ENCODE measurements at places on chromosomes 2 and 18. TPM values are rescaled to one million over a fixed set of nuclear protein-coding genes. Genes with fewer than 3 reads are reported as not detected.

Gene NEU2
- total RNA-seq, result not detected

Gene TSPYL6
- total RNA-seq, result not detected

Gene GALNT5
- total RNA-seq, result 30.0 TPM

Gene SLC23A3
- total RNA-seq, result 2.4 TPM

DNA sequence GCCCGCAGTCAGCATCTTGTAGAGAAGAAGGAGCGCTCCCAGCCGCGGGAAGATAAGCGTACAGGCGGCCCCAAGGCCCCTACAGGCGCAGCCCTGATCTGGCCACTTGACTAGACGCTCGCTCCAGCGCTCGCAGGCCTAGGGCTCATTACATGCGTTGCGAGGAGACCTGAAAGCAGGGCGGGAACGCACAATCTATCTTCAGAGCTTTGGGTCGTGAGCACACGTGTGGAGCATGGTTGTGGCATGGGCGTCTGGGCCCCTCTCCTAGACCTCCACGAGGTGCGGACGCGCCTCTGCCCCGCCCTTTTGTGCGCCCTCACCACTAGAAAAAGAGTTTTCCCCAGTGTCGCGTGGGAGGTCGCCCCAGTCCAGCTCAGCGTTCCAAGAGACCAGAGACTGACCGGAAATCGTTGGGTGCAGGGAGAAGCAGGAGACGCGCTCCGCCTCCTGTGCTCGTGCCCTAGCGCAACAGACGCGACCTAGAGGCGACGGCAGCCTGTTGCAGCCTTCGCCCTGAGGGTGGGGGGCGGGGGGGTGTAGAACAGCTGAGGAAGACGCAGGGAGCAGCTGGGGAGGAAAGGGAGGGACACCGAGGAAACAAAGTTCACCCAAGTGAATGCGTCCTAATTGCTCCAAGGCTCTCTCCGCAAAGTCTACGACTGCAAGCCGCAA is 12.6 kb downstream of the NR4A2 start:
- peaks cover 18% of the 10 kb centered on the region for H3K4me1 ChIP-seq
- H3K4me3 ChIP-seq, result peak overlapping the region; percentile 65
- no peak for DNase-seq
- peaks cover 50% of the 10 kb centered on the region for H3K27me3 ChIP-seq

DNA sequence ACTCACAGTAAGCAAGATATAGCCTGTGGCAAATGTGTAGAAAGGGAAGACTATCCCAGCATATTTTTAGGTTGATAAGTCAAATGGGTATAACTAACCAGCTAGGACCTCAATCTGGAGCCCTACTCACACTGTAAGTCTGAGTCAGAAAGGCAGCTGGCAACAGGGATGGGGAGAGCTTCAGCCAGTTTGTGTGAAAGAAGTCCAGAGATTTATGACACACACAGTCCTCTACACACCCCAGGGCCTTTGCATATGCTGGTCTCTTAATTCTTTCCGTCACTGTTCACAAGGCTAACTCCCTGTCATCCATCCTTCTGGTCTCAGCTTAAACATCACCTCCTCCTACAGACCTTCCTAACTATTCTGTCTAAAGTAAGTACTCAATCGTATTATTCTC is 5.9 kb upstream of the TCF4 start:
- DNase-seq, result no peak
- H3K36me3 ChIP-seq, result no peaks in the 10 kb centered on the region
- no peak overlapping the region for H3K4me3 ChIP-seq
- no peak overlapping the region for H3K27ac ChIP-seq

DNA sequence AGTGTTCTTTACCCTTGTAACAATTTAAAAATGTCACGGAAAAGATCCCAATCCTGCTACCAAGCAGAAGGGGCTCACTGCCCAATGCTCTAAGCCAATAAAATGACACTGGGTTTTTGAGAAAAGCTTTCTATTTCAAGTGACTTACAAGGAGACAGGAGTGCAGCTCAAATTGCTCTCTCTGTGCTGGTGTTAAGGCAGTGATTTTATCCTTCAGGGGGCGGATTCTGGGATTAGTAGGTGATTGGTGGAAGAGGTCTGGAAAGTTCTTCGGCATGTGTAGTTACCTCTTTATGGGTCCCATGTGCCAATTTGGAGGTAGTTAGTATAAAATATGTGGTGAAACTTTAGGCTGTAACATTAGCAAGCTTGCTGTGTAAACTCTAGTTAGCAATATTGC is 27.4 kb upstream of the MCM6 start:
- H3K36me3 ChIP-seq, result peaks cover 20% of the 10 kb centered on the region
- peaks cover 4% of the 10 kb centered on the region for H3K4me1 ChIP-seq
- no peak overlapping the region for H3K4me3 ChIP-seq
- H3K27ac ChIP-seq, result no peak overlapping the region

- H3K4me3 ChIP-seq, result no peak overlapping the region
- peaks cover 18% of the 10 kb centered on the region for H3K4me1 ChIP-seq
- DNase-seq, result no peak
- H3K36me3 ChIP-seq, result no peaks in the 10 kb centered on the region
- no peaks in the 10 kb centered on the region for H3K27me3 ChIP-seq
- H3K27ac ChIP-seq, result peak overlapping the region; percentile 59
Observed at GRCh38 chr18:22434973-22435608, 17.4 kb upstream of the CTAGE1 start.

GRCh38 chr2:9189901-9190300 is 16.7 kb upstream of the ASAP2 start:
- no peak overlapping the region for H3K4me3 ChIP-seq
- no peak overlapping the region for H3K27ac ChIP-seq
- H3K27me3 ChIP-seq, result no peaks in the 10 kb centered on the region

DNA sequence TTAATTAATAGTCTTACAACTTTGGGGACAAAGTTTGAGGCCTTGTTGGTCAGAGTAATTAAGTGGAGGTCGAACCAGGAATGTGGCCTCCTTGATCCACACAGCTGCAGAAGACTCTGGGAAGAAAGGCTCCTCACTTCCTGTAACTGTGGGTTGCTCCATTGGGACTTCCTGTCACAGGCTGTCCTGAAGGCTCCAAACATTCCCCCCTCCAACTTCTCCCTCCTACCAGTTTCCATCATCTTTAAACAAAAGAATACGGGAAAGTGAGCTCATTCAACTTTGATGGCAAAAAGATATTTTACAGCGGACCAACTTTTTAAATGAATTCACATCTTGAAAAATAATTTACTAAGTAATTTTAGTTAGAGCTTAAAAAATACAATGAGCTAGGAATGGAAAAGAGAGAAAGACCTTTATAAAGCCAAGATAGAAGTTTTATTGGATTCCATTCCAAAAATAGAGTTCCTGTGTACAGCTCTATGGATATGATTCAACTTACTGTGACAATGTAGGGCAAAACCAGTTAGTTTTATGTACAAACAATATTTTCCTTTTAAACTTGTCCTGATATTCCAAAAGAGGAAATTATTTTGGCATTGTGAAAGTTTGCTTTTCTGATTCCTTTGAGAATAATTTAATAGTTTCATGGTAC is 212.0 kb upstream of the NABP1 start:
- H3K4me1 ChIP-seq, result peaks cover 10% of the 10 kb centered on the region
- DNase-seq, result no peak
- H3K36me3 ChIP-seq, result no peaks in the 10 kb centered on the region

DNA sequence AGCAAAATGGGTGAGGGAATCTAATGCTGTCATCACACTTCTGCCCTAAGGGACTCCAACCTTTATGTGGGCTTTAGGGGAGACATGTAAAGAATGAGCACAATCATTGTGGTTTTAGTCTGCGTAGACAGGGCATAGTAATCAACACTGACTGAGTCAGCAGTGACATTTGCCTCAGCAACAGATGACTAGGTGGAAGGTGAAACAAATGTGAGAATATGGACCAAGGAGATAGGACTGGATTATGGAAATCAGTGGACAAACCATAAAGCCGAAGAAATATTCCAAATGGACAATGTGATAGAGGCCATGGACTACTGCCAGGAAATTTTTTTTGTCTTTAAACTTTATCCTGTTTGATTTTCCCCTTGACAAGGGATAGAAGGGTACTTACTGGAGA is 83.9 kb downstream of the PDK1 start:
- no peak overlapping the region for H3K4me3 ChIP-seq
- H3K4me1 ChIP-seq, result no peaks in the 10 kb centered on the region
- no peaks in the 10 kb centered on the region for H3K27me3 ChIP-seq
- no peak for DNase-seq

GRCh38 chr18:42574871-42575270 is 540.6 kb downstream of the RIT2 start:
- no peak for DNase-seq
- no peaks in the 10 kb centered on the region for H3K4me1 ChIP-seq
- no peak overlapping the region for H3K4me3 ChIP-seq
- no peaks in the 10 kb centered on the region for H3K36me3 ChIP-seq
- H3K27ac ChIP-seq, result no peak overlapping the region

- H3K4me3 ChIP-seq, result no peak overlapping the region
- no peaks in the 10 kb centered on the region for H3K4me1 ChIP-seq
- no peak overlapping the region for H3K27ac ChIP-seq
- no peaks in the 10 kb centered on the region for H3K36me3 ChIP-seq
- peaks cover 31% of the 10 kb centered on the region for H3K27me3 ChIP-seq
Observed at GRCh38 chr18:74573053-74573452, 24.6 kb upstream of the ZNF407 start.

DNA sequence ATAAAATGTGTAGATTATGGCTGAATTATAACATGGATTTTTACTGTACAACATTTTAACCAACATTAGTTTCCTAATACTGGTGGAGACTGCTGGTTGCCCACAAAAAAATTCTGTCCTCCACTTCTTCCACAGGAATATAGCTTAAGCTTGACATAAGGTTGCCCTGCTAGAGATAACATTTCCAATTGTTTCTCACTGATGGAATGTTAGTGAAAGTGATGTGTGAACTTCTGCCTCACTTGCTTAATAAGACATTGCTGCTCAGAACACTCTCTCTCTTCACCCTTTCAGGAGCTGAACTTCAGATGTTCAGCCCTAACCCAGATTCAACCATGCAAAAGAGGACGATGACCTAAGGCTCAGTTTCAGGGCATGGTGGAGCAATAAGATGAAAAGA is 2.7 kb upstream of the SGPP2 start:
- H3K4me3 ChIP-seq, result no peak overlapping the region
- H3K27ac ChIP-seq, result no peak overlapping the region
- peaks cover 1% of the 10 kb centered on the region for H3K36me3 ChIP-seq
- peaks cover 12% of the 10 kb centered on the region for H3K4me1 ChIP-seq
- H3K27me3 ChIP-seq, result peaks cover 48% of the 10 kb centered on the region
- DNase-seq, result no peak

All from chondrocyte (in vitro differentiated cells).